GM12865 (cell line): ENCODE measurements at places on chromosomes 1 and 21.

- DNase-seq = no peak
Measured at GRCh38 chr1:914891-915280, 8.8 kb upstream of the SAMD11 start.

- DNase-seq = peak; percentile 13
Measured at GRCh38 chr1:247415423-247416361, at the start of gene NLRP3. Gene NLRP3, plus strand, starts transcription at chr1:247416173. Its CDS starts 2,628 bp downstream, at chr1:247418801.

DNA sequence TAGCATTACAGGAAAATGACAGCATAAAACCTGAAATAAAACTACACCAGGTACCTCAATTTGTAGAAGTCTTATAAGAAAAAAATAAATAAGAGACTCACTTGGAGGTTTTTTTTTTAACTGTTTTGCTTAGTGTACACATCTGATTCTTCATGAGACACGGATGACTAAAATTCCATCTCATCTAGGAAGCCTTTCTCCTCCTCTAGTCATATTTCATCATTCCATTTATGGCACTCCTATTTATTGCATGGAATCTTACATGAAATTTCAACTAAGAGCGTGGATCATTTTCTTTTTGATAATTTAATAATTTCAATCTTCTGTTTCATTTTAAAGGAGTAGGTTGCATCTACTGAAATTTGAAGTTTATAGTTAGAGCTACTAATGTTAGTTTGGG is 1.6 kb upstream of the PTGS2 start:
- no peak for DNase-seq

DNA sequence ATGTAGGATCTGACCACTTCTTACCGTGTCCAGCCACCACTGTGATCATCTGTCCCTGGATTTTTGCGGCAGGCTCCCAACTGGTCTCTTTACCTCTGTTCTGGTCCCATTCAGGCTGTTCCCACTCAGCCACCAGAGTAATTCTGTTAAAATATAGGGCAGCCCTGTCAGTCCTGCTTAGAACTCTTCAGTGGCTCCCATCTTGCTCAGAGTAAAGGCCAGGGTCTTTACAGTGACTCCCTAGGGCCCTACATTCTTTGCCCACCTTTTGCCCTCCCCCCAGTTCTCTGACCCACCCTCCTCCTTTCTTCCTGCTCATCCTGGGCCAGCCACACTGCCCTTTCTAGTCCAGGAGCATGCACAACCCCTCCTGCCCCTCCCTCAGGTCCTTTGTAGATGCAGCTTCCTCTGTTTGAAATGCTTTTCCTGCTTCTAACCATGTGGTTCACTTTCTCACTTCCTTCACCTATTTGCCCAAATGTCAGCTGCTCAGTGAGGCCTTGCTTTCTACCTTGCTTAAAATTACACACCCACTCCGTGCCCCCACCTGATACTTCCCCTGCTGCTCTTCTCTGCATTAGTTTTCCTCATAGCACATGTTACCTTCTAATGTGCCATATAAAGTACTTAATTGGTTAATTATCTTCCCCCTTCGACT is 7.8 kb downstream of the UBIAD1 start:
- peak; percentile 51 for DNase-seq

DNA sequence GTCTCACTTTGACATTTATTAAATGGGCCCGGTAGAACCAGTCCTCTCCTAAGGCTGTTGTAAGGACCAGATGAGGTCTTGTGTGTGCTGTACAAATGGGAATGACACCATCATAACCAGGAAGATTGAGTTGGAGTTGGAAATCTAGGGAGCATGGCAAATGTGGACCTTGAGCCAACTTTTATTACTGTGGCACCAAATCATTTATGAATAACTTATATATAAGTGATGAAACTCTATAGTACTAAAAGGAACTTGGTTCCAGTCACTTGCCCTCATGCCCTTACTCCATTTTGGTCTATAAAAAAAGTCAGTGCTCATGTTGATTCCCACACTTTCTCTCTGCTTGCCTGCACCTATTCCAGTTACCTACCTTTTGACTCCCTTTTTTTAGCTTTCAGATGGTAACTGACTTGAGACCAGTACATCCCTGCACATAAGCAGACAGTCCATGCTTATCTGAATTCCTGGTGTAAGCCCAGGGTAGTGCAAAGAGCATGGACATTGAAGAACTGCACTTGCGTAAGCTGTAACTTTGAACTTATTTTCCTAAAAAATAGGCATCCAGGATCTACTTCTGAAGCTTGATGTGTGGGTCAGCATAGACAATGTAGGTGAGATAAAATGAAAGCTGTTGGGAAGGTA is 210.6 kb downstream of the PBX1 start:
- no peak for DNase-seq

DNA sequence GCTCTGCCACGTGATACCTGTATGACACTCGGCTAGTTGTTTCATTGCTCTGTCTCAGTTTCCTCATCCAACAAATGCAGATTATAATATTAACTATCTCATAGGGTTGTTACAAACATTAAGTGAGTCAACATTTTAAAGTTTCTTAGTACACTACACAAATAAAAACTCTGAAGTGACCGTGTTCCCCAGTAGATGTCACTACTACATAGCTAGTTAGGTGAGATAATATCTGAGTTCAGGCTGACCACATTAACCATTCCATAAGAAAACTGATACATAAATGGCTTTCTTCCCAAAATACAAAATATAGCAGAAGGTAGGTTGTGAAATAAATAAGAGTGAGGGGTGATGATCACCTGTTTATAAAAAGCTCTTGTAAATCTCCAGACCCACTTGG is 214.1 kb downstream of the NUF2 start:
- peak; percentile 3 for DNase-seq

GRCh38 chr1:101451888-101452287 is 215.1 kb downstream of the S1PR1 start:
- peak; percentile 85 for DNase-seq

DNA sequence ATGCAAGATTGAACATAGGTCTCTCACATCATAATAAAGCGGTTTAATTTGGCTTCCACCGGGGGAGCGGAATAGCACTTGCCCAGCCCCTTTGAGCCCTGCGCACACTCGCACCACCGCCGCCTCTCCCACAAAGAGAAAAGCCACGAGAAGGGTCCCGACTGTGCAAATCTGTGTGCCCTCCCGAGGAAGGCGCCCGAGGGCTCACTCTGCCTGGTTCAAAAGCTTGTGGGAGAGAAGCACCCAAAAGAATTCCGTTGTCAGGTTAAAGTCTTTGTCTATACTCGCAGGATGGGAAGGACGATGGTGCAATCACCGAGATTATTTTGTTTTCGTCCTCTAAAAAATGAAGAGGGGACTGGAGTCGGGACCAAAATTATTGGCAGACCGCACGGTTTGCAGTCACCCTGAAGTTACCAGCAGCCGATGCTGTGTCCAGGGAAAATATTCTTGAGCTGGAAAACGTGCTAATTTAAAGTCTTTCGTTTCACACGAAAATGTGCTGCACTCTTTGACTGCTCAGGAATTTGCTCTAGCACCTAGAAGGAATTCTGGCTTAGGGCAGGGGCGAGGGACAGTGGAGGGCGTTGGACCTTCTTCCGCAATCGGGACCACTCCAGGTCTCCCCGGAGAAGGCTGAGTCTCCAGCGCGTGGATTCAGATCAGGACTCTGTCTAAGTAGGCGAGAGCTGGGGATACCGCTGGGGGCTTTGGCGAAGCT is 6.6 kb upstream of the SIM2 start:
- DNase-seq = no peak

- peak; percentile 35 for DNase-seq
Measured at GRCh38 chr1:48236716-48237470, 14.4 kb downstream of the SLC5A9 start.

GRCh38 chr1:92376345-92376744 is 77.5 kb downstream of the RPAP2 start:
- DNase-seq = no peak

- DNase-seq = no peak
Measured at GRCh38 chr1:94058766-94059165, 62.2 kb downstream of the ABCA4 start.

- no peak for DNase-seq
Measured at GRCh38 chr1:236705771-236706170, 19.5 kb downstream of the ACTN2 start.

DNA sequence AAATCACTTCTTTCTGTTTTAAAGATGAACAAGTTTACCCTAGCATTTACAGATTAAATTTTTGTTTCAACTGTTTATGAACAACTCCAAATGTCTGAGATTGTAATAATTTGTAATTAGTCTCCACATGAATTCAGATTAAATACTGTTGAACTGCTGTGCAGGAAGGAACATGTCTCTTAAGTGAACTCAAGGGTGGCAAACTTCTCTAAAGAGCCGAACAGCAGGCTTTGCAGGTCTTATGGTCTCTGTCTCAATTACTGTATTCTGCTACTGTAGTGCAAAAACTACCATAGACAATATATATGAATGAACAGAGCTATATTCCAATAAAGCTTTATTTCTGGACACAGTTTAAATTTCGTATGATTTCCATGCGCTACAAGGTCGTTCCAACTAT is 6.6 kb downstream of the RSBN1 start:
- no peak for DNase-seq

DNA sequence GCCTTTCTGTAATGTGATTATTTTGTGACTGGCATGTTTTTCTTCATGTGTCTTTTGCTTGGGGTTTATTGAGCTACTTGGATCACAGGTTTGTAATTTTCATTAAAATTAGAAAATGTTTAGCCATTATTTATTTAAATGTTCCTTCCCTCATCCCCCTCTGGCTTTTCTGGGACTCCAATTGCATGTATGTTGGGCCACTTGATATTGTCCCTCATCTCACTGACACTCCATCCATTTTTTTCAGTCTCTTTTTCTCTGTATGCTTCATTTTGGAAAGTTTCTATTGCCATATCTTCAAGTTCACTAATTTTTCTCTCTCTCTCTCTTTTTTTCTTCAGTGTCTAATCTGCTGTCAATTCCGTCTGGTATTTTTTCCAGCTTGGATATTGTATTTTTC is 390.1 kb downstream of the PRDM2 start:
- DNase-seq = no peak

DNA sequence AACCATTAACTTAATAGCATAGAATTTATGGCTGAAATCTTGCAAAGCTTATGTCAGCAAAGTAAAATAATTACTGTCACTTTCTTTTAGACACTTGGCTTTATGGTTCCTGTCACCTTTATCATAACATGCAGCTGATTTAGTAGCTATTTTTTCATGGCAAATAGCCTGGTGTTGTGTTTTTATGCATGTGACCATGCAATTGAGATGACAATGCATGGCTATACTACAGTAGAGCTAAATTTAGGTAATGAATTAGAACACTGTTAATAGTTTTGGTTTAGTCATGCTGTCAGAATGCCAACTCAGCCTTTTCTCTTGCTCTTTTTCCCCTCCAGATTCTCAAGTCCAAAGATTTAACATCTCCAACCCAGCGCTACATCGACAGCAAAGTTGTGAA is 88.6 kb downstream of the TGFB2 start:
- no peak for DNase-seq

DNA sequence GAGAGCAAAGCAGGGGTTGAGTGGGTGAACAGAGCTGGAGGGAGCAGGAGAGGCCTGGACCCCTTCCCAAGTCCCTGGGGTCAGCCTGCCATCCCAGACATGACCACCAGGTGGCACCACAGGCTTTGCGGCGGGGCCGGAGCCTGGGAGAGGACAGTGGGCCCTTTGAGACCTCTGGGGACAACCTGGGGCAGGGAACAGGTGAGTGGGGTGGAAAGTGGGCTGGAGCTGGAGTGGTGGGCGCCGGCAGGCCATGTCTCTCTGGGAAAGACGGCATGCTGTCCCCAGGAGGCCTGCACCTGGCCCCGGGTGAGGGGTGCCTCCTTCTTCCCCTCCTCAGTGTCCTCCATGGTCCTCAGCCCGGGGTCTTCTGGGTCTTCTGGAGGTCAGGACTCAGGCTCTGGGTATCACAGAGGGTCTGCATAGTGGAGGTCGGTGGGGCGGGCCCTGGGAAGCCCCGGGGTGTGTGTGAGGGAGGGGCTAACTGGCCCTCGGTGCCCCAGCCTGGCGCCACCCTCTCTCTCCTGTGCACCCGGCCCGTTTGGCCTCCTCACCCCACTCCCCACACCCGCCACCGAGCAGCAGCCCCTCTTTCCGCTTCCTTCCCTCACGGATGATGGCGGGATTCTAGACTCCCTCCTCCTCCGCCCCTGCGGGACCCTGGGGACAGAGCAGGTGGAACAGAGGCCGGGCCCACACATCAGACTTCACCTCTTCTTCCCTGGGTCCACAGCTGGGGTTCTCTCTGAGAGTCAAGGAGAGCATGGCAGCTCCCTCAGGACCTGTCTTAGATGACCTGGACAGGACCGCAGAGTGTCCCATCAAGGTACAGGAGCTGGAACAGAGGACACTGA is 28.5 kb upstream of the PKP1 start:
- DNase-seq = peak; percentile 51
